ENCODE measurements at places on chromosomes 16 and 17. TPM values are rescaled to one million over a fixed set of nuclear protein-coding genes. Genes with fewer than 3 reads are reported as not detected.

- DNase-seq = no peak
Measured at GRCh38 chr17:40101367-40102210, 1.2 kb upstream of the NR1D1 start.

- no peak for DNase-seq
Measured at GRCh38 chr17:5049314-5049841, 14.2 kb upstream of the SLC52A1 start.

- peak; percentile 56 for DNase-seq
Measured at GRCh38 chr16:11327277-11328171, 17.7 kb upstream of the RMI2 start.

DNA sequence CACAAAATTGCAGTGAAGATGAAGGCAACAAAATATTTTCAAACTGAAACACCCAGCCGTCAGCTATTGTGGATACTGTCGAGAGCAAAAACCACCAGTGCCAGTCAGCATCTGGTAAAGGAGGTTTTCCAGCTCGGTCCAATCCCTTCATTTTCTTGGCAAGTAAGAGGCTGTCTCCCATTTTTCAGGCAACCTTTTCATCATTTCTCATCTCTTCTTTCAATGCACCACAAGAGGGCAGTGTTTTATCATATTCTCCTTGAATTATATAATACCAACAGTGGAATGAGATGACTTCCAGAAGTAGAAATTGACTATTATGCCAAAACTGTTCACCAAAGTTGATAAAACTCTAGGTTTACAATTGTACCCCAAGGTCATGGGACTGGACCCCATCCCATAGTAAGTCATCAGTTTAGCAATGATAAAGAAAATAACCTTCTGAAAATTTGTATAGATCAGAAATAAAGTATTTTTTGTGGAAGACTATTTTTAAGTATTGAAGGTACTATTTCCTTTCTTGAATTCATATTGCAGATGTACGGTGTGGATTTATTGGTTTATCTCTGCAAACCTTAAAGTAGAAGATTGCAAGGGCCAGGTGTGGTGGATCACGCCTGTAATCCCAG is 16.8 kb downstream of the NQO1 start:
- peak; percentile 54 for DNase-seq

PSMD3 gene
- 243 TPM for total RNA-seq

DNA sequence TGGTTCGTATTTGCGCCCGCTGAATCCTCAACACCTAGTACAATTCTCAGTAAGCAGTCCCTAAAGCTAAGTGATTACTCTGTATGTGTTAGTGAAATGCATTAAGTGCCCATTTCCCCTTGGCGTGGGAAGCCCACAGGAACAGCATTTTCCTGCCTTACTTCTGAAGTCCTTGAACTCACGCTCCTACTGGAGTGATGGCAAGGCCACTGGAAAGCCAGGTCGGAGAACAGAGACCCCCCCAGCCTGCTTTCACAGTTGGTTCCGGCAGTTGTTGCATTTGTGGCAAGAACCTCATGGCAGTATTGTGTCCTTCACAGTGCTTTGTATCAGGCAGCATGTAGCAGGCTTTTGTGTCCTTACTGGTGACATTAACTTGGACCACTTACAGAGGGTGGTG is 340.7 kb downstream of the CDH13 start:
- DNase-seq = no peak

GRCh38 chr16:86668136-86668910 is 90.0 kb downstream of the FOXL1 start:
- peak; percentile 57 for DNase-seq

DNA sequence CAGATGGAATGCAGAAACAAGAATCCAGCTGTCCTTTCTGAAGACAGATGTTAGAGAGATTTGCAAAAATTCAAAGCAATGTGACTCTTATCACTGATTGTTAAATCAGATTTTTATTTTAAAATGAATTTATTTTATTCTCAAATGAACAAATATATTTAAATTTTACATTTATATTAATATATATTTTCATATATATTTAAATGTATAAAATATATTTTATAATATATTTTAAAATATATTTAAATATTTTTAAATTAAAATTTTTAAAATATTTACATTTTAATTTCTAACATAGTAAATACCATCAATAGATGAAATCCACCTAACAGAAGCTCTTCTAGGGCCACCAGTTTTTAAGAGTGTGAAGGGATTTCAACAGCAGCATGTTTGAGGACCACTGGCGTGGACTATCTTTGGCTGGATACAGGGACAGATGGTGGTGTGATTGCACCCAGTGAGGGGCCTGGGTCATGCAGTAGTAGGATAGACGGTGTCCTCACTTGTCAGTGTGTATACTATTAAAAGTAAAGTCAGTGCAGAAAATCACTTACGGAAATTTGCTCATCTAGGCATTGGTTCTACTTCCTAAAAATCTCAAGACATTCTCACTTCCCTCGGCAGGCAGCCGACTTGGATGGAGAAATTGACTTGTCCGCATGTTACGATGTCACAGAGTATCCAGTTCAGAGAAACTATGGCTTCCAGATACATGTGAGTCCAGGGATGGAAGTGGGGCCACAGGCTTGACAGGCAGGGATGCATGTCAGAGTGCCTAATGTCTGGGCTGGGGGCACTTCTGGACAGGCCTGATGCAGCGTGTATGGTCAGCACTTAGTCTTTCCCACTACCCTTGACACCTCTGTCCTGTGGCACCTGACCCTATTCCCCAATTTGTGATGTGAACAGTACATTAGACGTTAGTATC is 56.3 kb downstream of the PLD6 start:
- no peak for DNase-seq

ALOX12 gene
- 0.63 TPM for total RNA-seq

- no peak for DNase-seq
Measured at GRCh38 chr16:52101246-52101645, 445.7 kb downstream of the TOX3 start.

GRCh38 chr17:77572065-77572601 is 386.4 kb upstream of the TNRC6C start:
- DNase-seq = peak; percentile 74

- DNase-seq = no peak
Measured at GRCh38 chr16:9787717-9788116, 394.5 kb downstream of the GRIN2A start.

DNA sequence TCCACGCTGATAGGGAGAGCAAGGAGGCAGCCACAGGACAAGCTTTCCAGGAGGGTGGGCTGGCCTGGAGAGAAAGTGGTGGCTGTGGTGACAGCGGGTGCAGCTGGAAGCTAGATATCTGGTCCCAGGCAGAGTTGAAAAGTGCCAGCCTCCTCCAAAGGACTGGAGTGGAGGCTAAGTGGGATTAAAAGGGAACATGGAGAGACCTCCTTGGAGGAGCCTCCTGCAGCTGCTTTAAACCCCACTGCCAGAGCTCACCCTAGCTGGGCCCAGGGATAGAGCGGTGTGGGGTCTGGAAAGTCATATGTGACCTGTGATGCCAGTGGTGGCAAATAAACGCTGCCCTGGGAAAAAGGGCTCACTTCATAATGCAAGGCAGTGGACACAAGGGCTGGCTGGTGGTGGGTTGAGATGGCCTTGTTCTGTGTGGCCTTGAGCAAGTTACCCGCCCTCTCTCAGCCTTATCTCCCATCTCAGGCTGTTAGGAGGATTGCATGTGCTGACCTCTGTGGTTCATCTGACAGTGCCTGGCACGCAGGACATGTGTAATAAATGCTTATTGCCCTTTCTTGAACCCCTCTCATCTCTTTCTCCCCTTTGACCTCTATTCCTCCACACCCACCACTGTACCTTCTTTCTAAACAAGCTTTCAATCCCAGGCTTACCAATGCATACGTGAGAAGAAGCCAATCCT is 61.0 kb upstream of the LGALS9 start:
- no peak for DNase-seq

ZNF423 gene
- total RNA-seq = 42.9 TPM

- peak; percentile 89 for DNase-seq
Measured at GRCh38 chr16:80931801-80932707, 74.6 kb downstream of the CMC2 start.

VASN gene
- 4.6 TPM for total RNA-seq
